Heart left ventricle (tissue), 16 donors: ENCODE measurements at places on chromosomes 2 and 18.

GRCh38 chr18:10239103-10239502 lies 215.3 kb upstream of the APCDD1 start:
- no peak for DNase-seq

- no peak for DNase-seq
Observed at GRCh38 chr2:164456619-164457018, 164.7 kb downstream of the GRB14 start.

GRCh38 chr2:241759067-241759807 lies 17.4 kb upstream of the GAL3ST2 start:
- DNase-seq, result no peak

DNA sequence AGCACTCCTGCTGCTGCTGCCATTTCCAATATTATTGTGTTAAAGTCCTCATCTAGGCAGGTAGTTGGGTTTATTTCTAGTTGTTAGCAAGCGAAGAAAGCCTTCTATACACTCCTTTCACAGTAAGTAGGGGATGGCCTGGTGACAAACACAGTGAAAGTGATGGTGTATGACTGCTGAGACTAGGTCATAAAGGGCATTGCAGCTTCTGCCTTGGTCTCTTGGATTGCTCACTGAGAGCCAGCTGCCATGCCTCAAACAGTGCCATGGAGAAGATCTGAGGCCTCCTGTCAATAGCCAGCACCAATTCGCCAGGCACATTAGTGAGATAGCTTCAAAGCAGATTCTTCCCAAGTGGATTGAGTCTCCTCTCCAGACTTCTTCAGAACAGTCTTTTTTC lies 27.6 kb upstream of the MSTN start:
- DNase-seq, result no peak

- DNase-seq, result peak; percentile 66
Observed at GRCh38 chr18:48842259-48843061, 108.3 kb downstream of the SMAD7 start.

GRCh38 chr2:101003278-101003775 lies 1.2 kb downstream of the RPL31 start:
- no peak for DNase-seq

- DNase-seq, result no peak
Observed at GRCh38 chr2:109423556-109424359, 190.0 kb downstream of the SEPTIN10 start.

GRCh38 chr2:12577091-12577490 lies 139.6 kb upstream of the TRIB2 start:
- no peak for DNase-seq

DNA sequence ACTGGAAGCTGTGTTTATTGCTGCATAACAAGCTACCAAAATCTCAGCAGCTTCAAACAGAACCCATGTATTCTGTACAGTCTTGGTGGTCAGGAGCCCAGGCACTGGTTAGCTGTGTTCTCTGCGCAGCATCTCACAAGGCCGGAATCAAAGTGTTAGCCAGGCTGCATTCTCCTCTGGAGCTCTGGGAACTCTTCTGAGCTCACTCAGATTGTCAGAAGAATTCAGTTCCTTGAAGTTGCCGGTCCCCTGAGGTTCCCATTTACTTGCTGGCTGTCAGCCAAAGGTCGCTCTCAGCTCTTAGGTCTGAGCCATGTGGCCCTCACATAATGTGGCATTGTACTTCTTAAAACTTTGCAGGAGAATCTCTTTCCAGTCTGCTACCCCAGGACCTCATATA lies 123.6 kb upstream of the SMIM21 start:
- no peak for DNase-seq

DNA sequence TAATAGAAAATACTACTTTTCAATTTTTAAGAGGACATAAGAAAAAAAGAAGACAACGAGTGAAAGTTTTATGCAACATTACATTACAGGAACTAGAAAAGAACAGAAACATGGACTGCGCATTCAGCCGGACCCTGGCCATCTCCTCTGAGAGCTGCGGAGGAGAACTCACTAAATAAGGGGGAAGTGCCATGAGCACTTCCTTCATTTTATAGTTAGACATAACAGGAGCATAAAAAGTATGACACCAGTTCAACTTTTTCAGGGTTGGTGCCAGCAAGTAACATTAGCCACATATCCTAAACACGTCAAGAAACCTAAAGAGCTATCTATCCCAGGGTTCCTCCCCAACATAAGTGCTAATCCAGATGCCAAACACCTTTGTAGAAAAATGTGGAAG lies 78.0 kb upstream of the SERTAD2 start:
- DNase-seq, result no peak

DNA sequence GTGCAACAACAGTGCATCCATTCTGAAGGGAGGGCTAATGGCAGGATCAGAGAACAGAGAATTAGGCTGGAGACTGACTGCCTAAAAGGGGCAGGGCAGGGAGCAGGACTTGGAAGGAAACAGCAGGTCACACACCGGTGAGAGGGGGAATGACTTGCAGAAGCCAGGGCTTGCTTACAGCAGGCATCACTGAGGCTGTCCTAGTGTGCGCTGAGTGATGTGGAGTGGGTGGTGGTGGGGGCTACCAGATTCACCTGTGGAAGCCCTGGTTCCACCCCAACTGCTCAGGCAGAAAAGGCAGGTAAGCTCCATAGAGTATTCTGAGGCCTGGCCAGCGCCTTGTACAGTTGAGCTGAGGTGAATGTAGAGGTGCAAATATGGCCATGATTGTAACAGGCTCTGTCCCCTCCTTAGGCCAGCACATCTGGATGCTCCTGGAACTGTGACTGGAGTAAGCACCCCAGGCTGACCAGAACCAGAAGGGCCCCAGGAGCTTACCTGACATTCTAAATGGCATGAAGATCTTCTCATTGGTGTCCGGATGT lies 49.4 kb downstream of the SFXN5 start:
- DNase-seq, result no peak

- DNase-seq, result peak; percentile 53
Observed at GRCh38 chr2:200585730-200586643, at the start of gene AOX1. Gene AOX1 (plus strand): TSS chr2:200586014. CDS start chr2:200586109, 95 bp downstream.

DNA sequence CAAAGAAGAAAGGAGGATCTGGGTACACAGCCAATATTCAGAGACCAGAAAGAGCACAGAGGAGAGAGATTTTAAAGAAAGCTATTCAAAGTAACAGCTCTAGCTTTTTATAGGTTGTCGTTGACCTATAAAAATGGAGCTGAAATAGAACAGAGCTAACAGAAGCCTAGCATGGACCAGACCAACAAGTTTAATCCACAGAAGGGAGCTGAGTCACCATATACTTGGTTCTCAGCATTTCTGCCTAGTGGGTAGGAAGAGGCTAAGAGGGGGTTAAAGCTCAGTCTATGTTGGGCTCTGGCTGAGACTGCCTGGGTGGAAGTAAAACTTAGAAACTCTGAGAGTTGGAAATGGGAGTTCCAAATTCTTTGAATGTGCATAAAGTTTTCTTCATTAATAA lies 678.0 kb upstream of the CDH2 start:
- no peak for DNase-seq

DNA sequence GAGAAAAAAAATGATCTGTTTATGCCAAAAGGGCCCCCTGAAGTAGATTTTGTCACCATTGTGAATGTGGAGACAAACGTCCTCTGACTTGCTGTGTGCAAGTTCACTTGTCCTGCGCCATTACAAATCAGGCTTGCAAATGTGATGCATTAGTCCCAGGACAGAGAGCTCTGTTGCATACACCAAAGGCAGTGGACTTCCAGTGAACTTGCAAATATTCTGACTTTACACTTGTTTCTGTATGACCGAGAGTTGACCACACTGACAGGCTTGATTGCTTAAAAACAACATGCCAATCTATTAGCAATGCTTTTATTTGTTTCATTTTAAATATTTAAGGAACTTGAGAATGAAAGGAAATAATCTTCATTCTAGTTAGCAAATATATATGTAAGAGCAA lies 293.2 kb downstream of the PLCL1 start:
- no peak for DNase-seq

- no peak for DNase-seq
Observed at GRCh38 chr2:105460048-105460732, 61.3 kb upstream of the FHL2 start.

GRCh38 chr18:62505669-62506494 lies 16.9 kb upstream of the ZCCHC2 start:
- no peak for DNase-seq

- DNase-seq, result no peak
Observed at GRCh38 chr2:44954447-44954888, 13.0 kb downstream of the SIX3 start.

- no peak for DNase-seq
Observed at GRCh38 chr2:60066096-60066839, 487.2 kb downstream of the BCL11A start.

DNA sequence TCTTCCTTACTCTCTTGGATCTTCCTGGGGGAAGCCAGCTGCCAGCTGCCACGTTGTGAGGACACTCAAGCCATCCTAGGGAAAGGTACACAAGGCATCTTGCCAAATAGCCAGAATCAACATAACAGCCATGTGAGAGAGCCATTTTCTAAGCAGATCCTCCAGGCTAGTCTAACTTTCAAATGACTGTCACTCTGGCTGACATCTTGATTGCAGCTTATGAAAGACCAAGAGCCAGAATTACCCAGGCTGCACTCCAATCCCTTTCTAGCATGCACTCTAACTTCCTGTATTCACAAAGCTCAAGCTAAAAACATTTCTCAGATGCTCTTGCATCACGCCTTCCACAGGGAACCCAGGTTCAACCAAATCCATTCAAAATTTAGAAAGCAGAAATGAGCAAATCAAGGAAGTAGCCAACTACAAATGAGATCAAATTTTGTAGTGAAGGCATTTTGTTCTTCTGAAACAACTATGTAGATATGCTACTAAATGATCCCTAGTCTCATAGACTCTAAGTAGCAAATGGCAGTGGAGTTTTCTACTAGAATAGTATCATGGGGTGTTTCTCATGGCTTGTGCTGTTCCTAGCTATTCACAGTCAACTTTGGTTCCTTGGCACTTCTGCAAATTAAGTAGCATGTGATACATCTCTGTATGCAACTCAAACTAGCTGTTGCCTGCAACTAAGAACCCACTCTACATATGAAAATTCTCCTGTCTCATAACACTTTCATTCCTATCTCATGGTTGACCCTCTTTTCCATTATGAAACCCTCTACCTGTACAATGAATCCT lies 281.9 kb downstream of the ZEB2 start:
- DNase-seq, result no peak

GRCh38 chr2:134029418-134029817 lies 224.5 kb upstream of the MGAT5 start:
- no peak for DNase-seq

DNA sequence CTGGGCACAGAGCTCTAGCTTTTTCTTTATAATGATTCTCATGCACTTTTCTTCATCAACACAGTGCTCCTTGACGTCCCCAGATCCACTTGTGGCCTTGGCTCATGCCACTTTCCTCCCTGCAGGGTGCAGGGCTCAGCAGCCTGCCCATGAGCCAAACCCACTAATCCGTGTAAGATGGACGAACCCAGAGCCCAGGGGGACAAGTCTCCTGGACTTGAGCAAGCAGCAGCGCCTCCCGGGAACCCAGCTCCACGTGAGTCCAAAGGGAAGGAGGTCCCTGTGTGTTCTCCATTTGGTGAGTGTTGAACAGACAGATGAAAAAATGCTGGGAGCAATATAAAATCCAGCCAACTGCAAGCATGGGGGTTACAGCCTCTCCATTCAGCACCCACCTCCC lies 470.6 kb upstream of the HS6ST1 start:
- no peak for DNase-seq

DNA sequence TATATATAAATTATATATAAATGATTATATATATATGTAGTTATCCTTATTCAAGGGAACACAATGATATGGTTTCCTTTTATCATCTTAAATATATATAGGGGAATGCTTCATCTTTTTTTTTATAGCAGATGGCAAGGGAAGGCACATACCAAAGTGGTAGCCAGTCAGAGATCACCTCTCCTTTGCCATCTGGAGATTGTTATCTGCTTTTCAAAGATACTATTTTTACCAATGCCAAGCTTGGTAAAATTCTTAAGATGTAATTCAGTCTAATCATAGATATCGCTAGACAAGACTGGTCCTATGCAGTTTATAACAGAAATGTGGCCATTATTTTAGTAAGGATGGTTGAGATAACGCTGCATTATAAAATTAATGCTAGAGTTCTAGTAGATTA lies 64.7 kb upstream of the DSEL start:
- DNase-seq, result no peak

GRCh38 chr2:98457045-98457696 lies 12.5 kb downstream of the INPP4A start:
- DNase-seq, result no peak

- no peak for DNase-seq
Observed at GRCh38 chr2:79857888-79858287, 345.0 kb downstream of the CTNNA2 start.

DNA sequence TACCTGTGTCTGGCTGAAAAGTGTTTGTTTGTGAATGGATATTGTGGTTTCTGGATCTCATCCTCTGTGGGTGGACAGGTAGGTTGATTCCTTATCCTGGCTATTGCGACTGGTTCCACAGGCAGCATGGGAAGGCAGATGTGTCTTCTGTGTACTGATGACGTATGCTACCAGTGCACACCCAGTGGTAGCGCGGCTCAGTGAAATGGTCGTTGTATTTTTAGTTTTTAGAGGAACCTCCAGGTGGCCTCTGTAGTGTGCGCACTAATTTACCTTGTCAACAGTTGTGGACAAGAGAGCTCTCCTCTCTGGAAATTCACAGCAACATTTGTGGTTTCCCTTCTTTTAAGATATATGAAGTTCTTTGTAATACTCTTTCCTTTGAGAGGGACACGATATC lies 52.5 kb downstream of the CCDC74A start:
- DNase-seq, result no peak

DNA sequence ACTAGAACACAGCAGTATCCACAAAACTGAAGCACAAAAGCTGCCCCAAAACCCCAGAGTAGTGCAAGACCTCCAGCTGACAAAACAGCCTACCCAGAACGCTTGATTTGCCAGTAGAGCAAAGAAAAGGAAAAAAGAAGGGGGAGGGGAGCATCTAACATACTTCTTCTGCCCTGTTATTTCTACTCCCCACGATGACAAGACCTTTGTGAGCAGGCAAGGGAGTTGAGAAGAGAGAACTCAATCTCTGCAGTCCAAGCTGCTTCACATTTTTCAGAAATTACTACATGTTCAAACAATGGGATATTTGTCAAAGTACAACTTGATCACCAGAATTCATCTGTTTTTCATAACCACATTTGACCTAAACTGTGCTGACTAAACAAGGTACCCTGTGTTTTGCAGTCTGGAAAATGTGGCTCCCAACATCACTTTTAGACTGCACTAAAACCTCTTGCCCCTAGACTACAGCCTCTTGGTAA lies 286.7 kb downstream of the EXOC6B start:
- DNase-seq, result no peak

GRCh38 chr2:105375001-105375561 lies 23.8 kb downstream of the FHL2 start:
- DNase-seq, result peak; percentile 40

DNA sequence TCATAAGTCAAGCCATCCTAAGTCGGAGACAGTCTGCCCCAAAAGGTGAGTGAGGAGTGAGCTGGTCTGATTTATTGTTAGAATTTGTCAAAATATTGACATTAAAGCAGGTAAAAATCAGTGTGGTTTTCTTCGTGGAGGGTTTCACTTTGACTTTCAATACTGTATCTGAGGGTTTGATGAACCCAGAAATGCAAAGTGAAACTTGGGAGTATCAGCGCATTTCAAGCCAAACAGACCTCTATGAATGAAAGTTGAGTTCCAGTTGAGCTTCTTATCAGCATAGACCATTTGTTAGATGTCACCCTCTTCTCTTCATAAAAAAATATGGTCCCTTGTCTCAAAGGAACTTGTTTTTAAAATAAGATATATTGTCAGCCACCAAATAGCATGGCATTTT lies 21.7 kb upstream of the CXCR4 start:
- no peak for DNase-seq
